ENCODE measurements at places on chromosomes 1 and 21.
A peak's percentile ranks its signal among the peaks of the same experiment; 100 is the strongest.

DNA sequence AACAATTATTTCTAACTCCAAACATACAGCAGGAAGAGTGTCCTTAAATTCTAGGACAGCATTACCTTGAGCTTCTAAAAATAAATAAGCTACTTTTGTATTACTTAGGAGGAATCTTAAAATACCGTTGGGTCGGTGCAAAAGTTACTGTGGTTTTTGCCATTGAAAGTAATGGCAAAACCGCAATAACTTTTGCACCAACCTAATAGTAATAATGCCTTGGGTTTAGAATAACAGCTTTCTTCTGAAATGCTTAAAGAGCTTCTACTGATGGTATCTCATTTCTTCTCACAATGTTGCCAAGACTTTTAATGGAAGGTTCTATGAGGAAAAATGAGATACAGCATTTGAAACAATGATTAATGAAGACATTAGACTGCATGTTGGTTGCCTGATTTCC lies 179.9 kb downstream of the SEC16B start:
- no peak for DNase-seq

DNA sequence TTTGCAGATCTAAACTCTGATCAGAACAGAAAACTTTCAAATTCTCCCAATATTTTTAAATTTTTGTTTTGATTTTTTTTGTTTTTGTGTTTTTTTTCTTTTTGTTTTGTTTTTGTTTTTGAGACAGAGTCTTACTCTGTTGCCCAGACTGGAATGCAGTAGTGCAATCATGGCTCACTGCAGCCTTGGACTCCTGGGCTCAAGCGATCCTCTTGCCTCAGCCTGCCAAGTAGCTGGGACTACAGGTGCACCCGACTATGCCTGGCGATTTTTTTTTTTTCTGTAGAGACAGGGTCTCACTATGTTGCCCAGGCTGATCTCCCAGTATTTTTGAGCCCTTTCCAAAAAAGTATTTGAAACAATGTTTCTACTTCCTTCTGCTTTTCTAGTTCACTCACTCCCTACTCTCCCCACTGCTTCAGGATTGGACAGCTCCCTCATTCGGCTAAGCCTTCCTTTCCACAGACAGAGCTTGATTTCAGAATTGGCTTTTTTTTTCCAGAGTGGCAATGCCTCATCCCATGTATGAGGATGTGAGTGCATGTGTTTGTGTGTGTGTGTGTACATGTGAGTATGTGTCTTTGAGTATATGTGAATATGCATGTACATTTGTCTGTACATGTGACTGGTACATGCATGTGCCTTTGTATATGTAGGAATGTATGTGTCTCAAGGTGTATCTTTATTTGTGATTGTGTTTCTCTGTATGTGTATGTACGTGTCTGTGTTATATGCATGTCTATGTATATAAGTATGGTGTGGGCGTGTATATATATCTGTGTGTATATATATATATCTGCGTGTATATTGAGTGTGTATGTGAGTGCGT lies 11.9 kb downstream of the LHX4 start:
- DNase-seq = no peak

DNA sequence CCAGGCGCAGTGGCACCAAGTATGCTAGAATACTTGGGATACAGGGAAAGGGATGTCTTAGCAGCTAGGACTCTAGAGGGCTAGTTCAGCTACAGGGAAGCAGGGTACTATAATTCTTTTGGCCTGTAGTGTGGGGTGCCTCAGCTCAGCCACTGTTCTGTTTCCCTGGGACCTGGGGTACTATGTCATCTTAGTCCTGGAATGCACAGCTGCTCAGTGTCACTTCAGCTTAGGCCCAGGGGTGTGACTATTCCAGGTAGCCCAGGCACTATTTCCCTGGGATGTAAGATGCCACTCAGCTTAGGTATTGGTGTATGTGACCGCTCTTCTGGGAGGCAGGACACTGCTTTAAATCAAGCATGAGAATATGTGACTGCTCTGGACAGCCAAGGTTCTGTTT lies 34.1 kb downstream of the RGSL1 start:
- no peak for DNase-seq

DNA sequence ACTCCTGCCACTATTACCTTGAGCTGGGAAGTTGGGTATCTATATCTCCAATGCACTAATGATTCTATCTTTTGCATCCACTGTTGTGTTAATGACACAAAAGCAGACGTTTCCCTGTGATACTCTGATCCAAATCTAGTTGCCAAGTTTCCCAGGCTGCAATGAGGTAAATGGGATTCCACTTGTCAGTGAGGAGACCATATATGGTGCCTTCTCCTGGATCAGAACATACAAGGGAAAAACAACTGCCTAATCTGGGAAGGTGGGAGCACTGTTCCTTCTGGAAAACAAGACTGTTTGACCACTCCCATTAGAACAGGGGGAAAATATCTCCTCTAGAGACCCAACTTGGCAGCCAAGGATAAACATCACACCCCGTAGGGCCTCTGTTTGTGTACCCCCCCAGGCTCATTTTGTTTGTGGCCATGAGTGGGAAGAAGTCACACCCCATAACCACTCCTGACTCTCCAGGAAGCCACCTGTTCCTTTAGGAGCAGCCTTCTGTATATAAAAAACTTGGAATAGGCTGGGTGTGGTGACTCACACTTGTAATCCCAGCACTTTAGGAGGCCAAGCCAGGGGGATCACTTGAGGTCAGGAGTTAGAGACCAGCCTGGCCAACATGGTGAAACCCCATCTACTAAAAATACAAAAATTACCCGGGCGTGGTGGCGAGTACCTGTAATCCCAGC lies 28.5 kb upstream of the SLC6A9 start:
- DNase-seq = no peak

GRCh38 chr1:157279138-157279801 lies 141.1 kb upstream of the ETV3 start:
- no peak for DNase-seq

- no peak for DNase-seq
These were observed 97.9 kb downstream of the RIPK4 start for GRCh38 chr21:41668686-41669532.

DNA sequence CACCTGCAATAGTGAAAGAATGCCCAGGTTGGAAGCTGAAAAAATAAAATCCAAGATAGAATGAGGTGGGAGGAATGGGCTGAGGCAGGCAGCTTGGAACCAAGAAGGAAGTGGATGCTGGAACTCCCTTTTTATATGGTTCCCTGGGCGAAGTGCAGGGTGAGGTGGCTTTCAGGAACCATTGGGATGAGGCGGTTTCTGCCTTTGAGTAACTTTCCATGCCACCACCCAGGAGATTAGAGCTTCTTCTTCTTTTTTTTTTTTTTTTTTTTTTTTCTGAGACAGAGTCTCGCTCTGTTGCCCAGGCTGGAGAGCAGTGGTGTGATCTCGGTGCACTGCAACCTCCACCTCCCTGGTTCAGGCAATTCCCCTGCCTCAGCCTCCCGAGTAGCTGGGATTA lies 17.8 kb upstream of the MRPS6 start:
- DNase-seq = no peak

DNA sequence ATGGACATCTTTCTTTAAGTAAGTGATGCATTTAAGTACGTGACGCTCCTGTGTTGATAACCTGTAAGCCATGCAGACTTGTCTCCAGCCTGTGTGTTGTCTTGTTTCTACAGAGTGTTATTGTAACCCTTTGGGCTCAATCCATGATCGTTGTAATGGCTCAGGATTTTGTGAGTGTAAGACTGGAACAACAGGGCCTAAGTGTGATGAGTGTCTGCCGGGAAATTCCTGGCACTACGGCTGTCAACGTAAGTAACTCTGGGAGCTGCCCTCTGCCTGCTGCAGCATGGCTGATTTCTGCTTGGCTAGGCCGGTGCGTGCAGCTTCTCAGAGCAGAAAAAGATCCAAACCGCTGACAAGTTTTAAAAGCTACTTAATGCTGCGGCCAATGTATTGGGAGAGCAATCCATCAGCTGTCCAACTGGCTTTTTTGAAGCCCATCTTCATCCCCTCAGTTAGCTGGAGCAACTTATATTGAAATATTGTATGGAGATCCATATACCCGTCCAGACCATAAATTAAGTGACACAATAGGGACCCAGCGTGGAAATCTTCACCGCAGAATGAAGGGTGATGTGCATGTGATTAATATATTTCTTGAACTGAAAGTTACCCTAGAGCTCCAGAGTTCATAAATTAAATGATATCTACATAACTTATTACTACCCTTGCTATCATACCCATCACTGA lies 295.9 kb downstream of the NTNG1 start:
- DNase-seq = no peak

- peak; percentile 90 for DNase-seq
These were observed 24.1 kb downstream of the SLC26A9 start for GRCh38 chr1:205918955-205919746.

DNA sequence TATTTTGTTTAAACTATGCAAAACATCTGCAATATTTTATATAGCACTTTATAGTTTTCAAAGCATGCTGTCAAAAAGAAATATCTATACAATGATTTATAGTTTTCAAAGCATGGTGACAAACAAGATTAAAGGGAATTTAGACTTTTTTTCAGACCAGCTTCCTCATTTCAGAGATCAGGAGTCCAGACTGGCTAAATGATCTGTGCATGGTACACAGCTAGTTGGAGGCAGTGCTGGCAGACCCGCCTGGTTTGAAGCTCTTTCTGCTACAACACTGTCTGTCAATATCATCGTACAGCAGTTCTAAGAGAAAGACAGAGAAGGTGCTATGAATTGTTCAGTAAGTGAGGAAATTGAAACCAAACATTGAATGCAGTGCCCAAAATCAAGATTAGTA lies 479.0 kb downstream of the PTBP2 start:
- no peak for DNase-seq

DNA sequence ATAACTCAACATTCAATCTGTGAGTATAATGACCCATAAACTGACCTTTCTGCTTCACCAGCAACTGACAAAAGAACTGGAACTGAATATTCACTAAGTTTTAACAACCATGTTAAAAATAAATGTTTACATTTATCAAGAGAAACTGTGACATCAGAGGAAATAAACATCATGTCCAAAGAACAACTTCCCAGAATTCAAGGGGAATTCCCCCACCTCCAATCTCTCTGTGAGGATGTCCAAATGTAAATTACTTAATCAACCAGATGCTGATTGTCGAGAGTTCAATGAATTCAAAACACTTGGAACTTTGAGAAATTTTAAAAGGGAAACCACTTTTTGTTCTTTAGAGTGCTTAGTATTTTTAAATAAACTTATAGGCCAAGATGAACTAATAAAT lies 365.6 kb upstream of the ADGRL2 start:
- no peak for DNase-seq

- DNase-seq = no peak
These were observed 199.5 kb downstream of the AGBL4 start for GRCh38 chr1:49824261-49824660.

DNA sequence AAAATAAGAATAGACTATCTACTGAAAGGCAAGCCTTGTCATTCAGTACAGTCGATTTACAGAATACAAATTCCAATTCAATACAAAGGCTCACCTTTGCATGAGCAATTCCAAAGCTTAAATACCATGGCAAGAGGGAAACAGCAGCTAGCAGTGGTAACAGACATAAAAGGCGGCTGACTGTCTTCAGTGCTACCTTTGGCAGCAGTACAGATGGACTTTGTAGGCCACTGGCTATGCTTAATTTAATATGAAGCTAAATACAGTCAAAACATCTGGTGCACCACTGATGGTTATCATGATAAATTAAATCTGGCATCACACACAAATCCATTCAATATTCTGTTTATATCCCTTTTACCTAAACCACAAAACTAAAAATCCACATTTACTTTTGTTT lies 62.4 kb downstream of the RERE start:
- DNase-seq = no peak

- no peak for DNase-seq
These were observed 14.1 kb upstream of the WNT9A start for GRCh38 chr1:227961651-227962466.

- DNase-seq = no peak
These were observed 40.1 kb downstream of the SLC2A7 start for GRCh38 chr1:8985915-8986813.

GRCh38 chr1:97489834-97490233 lies 431.0 kb downstream of the DPYD start:
- DNase-seq = no peak

GRCh38 chr1:221708076-221708571 lies 33.8 kb downstream of the DUSP10 start:
- no peak for DNase-seq

GRCh38 chr1:19808351-19808750 lies 6.7 kb downstream of the RNF186 start:
- DNase-seq = no peak

DNA sequence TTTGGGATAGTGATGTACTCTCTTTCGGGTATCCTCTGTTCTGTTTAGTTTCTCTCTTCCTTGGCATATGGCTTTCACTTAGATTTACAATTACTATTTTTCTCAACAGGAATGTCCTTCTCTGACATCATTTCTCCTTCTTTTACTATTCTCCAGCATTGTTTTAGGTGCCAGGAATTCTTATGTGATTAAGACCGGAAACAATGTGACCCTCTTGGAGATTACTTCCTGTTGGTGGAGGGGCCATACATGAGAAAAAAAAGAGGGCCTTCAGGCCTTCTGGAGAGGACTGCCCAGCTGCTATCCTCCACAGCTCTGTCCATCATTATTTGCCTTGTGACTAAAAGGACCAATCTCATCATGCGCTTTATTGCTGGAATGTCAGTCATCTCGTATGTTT lies 50.4 kb upstream of the ADAMTS5 start:
- no peak for DNase-seq

DNA sequence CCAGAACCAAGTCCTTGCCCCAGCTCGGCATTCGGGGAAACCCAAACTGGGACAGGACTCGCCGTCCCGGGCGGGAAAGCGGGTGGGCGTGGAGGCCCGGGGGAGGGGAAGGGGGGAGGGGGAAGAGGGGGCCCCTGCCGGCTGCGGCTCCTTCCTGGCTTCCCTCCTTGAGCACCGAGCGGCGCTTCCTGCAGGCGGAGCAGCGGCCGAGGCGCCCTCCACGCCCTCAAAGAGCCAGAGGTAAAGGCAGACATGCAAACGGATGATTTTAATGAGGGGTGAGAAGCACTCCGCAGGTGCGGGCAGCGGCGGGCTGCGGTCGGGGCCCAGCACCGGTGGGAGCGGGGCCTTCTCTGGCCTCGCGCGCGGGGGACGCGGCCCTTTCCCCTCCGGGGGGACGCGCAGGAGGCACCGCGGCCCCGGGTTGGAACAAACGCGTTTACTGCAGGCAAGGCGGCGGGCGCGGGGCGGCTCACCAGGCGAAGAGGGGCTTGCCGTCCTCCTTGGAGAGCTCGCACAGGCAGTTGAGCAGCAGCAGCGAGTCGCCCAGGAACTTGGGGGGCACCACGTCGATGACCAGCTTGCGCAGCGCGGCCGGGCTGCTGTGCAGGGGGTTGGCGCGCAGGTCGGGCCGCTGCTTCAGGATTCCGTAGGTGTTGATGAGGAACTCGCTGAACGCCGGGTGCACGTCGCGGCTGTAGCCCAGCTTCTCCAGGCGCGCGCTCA lies 5.7 kb upstream of the FTCD start:
- DNase-seq = no peak

- no peak for DNase-seq
These were observed 1239.3 kb downstream of the AMY1C start for GRCh38 chr1:104989012-104989411.

DNA sequence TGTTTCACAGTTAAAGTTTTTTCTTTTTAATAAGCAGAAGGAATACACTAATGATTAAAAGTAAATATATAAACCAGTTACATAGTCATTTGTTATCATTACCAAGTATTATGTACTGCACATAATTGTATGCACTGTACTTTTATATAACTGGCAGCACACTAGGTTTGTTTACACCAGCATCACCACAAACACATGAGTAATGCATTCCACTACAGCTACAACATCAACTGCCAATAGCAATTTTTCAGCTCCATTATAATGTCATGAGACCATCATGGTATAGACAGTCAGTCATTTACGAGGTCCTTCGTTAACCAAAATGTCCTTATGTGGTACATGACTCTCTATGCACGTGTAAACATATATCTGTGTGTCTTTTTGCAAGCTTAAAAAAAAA lies 35.2 kb downstream of the SCYL3 start:
- DNase-seq = no peak

Data from NCI-H510A treated with DMSO at 0.1 percent for 48 hours (cell line).